Mononuclear cell (primary cell): ENCODE measurements at places on chromosomes 7 and 10. TPM values are rescaled to one million over a fixed set of nuclear protein-coding genes. Genes with fewer than 3 reads are reported as not detected.

The TMEM273 gene
- total RNA-seq = 3.5 TPM

The ABCB1 gene
- total RNA-seq = 12.3 TPM

The NPFFR1 gene
- under 0.01 TPM for total RNA-seq

The TMEM236 gene
- under 0.01 TPM for total RNA-seq

The ZNF804B gene
- total RNA-seq = not detected

The DKK1 gene
- not detected for total RNA-seq

The CALML5 gene
- total RNA-seq = not detected

The DCLRE1C gene
- 15.2 TPM for total RNA-seq

The MSMB gene
- not detected for total RNA-seq

The AFAP1L2 gene
- 0.94 TPM for total RNA-seq

The AGAP5 gene
- total RNA-seq = 1.8 TPM

The STEAP1 gene
- total RNA-seq = 0.21 TPM

The PNLIPRP2 gene
- not detected for total RNA-seq

The AKR1C8 gene
- total RNA-seq = 0.42 TPM

The TUBB8 gene
- total RNA-seq = 0.21 TPM

The CYP2C19 gene
- not detected for total RNA-seq

The ATG9B gene
- total RNA-seq = 3.6 TPM

The PCLO gene
- total RNA-seq = not detected

The ANKRD1 gene
- total RNA-seq = not detected

The GRID2IP gene
- 0.21 TPM for total RNA-seq

The CUZD1 gene
- total RNA-seq = 0.42 TPM

The GLUD1 gene
- 123 TPM for total RNA-seq
